Liver (tissue), 10 donors: ENCODE measurements at places on chromosomes 3 and 15. TPM values are rescaled to one million over a fixed set of nuclear protein-coding genes. Genes with fewer than 3 reads are reported as not detected.

The HACL1 gene
- total RNA-seq, result 46.9 TPM

The GABRB3 gene
- 1.2 TPM for total RNA-seq

The ISLR gene
- total RNA-seq, result 3.2 TPM

The TUSC7 gene
- total RNA-seq, result not detected

The TLR9 gene
- total RNA-seq, result not detected

The KBTBD12 gene
- total RNA-seq, result 0.08 TPM

The RBP2 gene
- total RNA-seq, result 0.79 TPM

DNA sequence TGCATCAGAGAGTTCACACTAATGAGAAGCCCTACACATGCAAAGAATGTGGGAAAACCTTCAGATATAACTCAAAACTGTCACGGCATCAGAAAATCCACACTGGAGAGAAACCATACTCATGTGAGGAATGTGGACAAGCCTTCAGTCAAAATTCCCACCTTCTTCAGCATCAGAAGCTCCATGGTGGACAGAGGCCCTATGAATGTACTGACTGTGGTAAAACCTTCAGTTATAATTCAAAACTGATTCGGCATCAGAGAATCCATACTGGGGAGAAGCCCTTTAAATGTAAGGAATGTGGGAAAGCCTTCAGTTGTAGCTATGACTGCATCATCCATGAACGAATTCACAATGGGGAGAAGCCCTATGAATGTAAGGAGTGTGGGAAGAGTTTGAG is 10.2 kb downstream of the ZNF619 start:
- no peak overlapping the region for H3K27ac ChIP-seq
- DNase-seq, result no peak
- no peaks in the 10 kb centered on the region for H3K27me3 ChIP-seq
- peaks cover 34% of the 10 kb centered on the region for H3K36me3 ChIP-seq
- no peak overlapping the region for H3K4me3 ChIP-seq

DNA sequence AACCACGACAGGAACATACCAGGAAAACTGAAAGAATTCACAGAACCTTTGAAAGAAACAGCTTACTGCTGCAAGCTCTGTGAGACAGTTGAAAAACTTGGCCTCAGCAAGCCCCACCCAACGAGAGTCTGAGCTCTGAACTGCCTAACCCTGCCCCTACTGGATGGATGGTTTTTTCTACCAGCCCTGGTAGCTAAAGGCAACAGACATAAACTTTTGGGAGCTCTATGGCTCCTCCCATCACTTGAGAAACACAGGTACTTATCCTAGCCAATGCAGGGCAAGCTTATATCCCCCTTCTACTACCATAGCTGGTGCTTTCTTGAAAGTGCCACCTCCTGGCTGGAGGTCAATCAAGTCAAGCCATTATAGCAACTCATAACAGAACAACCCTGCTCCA is 471.8 kb downstream of the GRM7 start:
- H3K36me3 ChIP-seq, result no peaks in the 10 kb centered on the region
- no peak overlapping the region for H3K27ac ChIP-seq
- H3K4me3 ChIP-seq, result no peak overlapping the region
- H3K27me3 ChIP-seq, result no peaks in the 10 kb centered on the region
- H3K4me1 ChIP-seq, result no peaks in the 10 kb centered on the region

- H3K4me1 ChIP-seq, result no peaks in the 10 kb centered on the region
- H3K27me3 ChIP-seq, result no peaks in the 10 kb centered on the region
- H3K27ac ChIP-seq, result no peak overlapping the region
Measured at GRCh38 chr3:54366007-54366750, 243.8 kb downstream of the CACNA2D3 start.

- no peak overlapping the region for H3K4me3 ChIP-seq
- no peaks in the 10 kb centered on the region for H3K4me1 ChIP-seq
- H3K27ac ChIP-seq, result no peak overlapping the region
- DNase-seq, result no peak
Measured at GRCh38 chr3:31968369-31968926, 12.6 kb downstream of the OSBPL10 start.

GRCh38 chr3:114451051-114451451 is 157.2 kb downstream of the TIGIT start:
- H3K4me1 ChIP-seq, result peaks cover 5% of the 10 kb centered on the region
- no peak for DNase-seq
- no peaks in the 10 kb centered on the region for H3K27me3 ChIP-seq
- H3K27ac ChIP-seq, result peak overlapping the region; percentile 73
- no peak overlapping the region for H3K4me3 ChIP-seq

DNA sequence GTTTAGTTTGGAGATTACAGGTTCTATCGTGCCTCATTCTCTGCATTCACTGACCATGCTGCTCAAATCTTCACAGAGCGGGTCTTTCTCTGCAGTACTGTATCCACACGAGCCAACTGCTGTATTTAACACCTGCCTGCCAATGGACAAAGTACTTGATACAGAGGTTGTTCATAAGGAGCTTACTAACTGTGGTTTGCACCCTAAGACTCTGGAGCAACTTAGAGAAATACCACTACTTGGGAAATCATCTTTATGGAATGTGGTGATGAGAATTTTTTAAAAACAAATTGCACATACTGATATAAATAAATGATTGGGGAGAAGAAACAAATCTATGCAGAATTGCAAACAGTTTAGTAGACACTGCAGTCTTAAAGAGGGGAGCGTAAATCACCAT is 90.0 kb downstream of the PPP2R3A start:
- no peaks in the 10 kb centered on the region for H3K27me3 ChIP-seq
- no peak overlapping the region for H3K27ac ChIP-seq
- H3K36me3 ChIP-seq, result no peaks in the 10 kb centered on the region
- DNase-seq, result no peak
- no peak overlapping the region for H3K4me3 ChIP-seq
- H3K4me1 ChIP-seq, result no peaks in the 10 kb centered on the region

DNA sequence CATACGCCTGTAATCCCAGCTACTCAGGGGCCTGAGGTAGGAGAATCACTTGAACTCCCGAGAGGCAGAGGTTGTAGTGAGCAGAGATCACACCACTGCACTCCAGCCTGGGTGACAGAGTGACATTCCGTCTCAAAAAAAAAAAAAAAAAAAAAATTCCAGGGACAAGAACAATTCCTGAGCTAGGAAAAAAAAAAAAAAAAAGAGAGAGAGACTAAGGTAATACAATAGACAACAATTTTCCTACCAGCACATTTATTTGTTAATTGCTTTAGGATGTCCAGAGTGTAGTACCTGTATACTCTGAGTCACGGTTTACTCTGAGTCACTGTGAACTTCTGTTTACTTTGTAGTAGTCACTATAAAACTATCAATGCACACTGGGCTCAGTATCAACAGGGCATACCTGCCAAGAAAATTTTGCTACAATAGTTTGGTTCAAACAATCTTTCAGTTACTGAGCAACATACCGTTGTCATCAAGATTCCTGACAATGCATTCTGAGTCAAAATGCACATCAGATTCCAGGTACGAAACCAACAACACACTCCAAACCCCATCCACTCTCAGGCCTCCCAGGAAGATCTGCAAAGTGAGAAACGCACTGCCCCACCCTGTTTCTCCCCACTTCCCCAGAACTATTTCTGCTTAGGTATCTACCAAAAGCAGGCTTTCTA is 28.3 kb downstream of the IGF2BP2 start:
- H3K27ac ChIP-seq, result no peak overlapping the region
- H3K36me3 ChIP-seq, result no peaks in the 10 kb centered on the region
- no peaks in the 10 kb centered on the region for H3K4me1 ChIP-seq
- no peak for DNase-seq

- DNase-seq, result no peak
- H3K36me3 ChIP-seq, result no peaks in the 10 kb centered on the region
- H3K27me3 ChIP-seq, result no peaks in the 10 kb centered on the region
Measured at GRCh38 chr3:8848696-8849131, 79.3 kb upstream of the OXTR start.

- no peak overlapping the region for H3K27ac ChIP-seq
- H3K27me3 ChIP-seq, result no peaks in the 10 kb centered on the region
- no peaks in the 10 kb centered on the region for H3K36me3 ChIP-seq
- no peak overlapping the region for H3K4me3 ChIP-seq
- DNase-seq, result no peak
Measured at GRCh38 chr15:34512628-34513027, 70.8 kb downstream of the GOLGA8B start.

DNA sequence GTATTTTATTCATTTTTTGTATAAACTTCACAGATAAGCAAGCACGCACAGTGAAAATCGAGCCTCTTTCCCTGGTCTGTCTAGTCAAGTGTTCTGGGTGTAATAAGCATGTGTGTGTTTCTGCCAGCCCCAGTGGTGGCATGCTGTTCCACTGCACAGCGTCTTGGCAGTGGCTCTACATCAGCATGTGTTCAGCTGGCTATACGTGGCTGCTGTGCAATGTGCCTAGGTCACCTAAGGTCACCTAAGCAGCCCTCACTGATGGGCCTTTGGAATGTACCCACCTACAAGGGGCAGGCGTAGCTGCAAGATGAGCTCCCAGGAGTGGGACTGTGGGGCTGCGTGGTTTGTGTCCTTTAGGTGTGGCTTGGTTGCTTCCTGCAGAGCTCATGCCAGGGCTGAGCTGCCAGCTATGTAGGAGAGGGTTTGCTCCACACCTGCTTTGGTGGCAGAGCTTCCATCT is 4.9 kb downstream of the LIMD1 start:
- peaks cover 22% of the 10 kb centered on the region for H3K4me1 ChIP-seq
- H3K36me3 ChIP-seq, result no peaks in the 10 kb centered on the region
- H3K4me3 ChIP-seq, result no peak overlapping the region
- DNase-seq, result no peak
- H3K27ac ChIP-seq, result peak overlapping the region; percentile 86

DNA sequence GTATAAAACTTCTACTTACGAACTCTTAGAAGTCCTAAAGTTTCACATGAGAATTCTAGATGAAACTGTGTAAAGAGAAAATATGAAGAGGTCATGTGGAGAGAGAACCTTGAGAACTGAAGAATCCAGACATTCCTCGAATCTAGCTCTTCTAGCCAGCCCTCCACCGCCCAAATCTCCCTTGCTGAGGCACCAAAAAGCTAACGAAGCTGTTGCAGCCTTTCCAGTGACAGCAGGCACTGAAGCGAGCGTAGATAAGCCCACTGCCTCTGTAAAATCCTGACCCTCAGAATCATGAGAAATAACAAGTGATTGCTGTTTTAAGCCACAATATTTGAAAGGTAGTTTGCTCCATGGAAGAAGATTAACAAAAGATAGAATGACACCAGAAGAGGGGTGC is 134.0 kb downstream of the GOLGA6L6 start:
- no peak overlapping the region for H3K27ac ChIP-seq
- no peaks in the 10 kb centered on the region for H3K4me1 ChIP-seq
- no peak overlapping the region for H3K4me3 ChIP-seq

DNA sequence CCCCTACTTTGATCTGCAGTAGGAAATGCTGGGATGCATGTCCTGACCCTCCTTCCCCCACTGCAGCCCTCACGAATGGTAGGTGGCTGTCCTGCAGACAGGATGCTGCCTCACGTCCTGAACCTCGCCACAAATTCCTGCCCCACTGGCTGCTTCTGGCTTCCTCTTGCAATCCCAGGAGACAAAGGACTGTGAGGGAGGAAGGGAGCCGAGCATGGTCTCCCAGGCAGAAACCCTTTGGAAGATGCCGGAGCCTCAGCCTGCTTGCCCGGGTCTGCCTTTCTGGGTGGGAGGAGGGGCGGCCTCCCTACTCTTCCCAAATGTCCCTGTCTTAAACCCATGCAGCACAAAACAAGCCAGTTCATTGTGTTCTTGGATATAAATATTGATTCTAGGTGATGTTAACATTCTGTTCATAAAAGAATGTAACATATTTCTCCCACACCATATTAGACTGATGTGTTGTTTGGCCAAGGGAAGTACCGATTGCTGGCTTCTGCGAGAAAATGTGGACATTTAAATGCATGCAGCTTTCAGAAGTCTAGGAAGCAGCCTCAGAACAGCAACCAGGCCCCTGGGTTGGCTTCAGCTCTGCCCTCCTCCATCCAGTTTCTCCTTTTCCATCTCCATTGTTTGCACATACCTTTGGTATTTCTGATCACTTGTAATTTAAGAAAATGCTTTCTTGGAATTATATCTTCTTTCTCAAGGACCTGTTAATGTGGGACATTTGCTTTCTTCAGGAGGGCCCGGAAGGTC is 75.3 kb downstream of the HMG20A start:
- no peak overlapping the region for H3K4me3 ChIP-seq
- peaks cover 3% of the 10 kb centered on the region for H3K4me1 ChIP-seq
- no peak for DNase-seq

GRCh38 chr3:25844891-25845290 is 55.0 kb downstream of the OXSM start:
- no peaks in the 10 kb centered on the region for H3K4me1 ChIP-seq
- H3K4me3 ChIP-seq, result no peak overlapping the region
- no peak for DNase-seq

- H3K27me3 ChIP-seq, result no peaks in the 10 kb centered on the region
- H3K4me3 ChIP-seq, result no peak overlapping the region
- no peaks in the 10 kb centered on the region for H3K36me3 ChIP-seq
- no peaks in the 10 kb centered on the region for H3K4me1 ChIP-seq
- no peak overlapping the region for H3K27ac ChIP-seq
Measured at GRCh38 chr3:38614091-38614490, 35.4 kb downstream of the SCN5A start.

DNA sequence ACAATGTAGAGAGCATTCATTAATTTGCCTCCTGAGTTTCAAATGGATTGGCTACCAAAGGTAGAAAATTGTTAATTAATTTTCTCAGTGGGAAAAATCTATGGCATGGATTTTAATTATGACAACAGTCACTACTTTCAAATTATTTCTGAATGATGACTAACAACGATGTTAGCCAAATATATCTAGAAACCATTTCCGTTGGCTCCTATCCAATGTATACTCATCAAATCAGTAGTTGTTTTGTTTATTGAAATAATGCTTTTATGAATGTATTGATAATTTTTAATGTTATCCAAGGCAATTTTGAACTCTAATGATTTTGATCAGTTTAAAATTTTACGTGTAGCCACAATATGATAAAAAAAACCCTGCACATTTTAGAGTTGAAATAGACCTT is 333.4 kb downstream of the NAALADL2 start:
- no peak overlapping the region for H3K4me3 ChIP-seq
- no peaks in the 10 kb centered on the region for H3K36me3 ChIP-seq
- no peak for DNase-seq
- H3K27ac ChIP-seq, result no peak overlapping the region

DNA sequence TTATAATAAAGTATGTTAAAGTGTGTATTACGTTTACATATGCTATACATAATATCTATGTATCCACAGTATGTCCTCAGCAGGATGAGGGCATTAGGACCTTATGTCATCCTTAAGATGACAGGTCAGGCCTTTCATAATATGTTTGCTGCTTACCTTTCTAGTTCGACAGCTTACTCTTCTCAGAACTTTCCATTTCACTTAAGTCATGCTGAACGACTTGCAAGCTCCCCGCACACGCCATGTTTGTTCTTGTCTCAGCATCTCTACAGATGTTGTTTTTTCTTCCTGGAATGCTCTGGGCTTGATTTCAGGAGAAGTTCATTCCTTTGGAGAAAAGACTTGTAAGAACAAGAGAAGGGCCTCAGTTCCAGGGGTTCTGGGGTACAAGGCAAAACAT is 36.0 kb upstream of the PPARG start:
- no peak overlapping the region for H3K4me3 ChIP-seq
- DNase-seq, result no peak
- no peaks in the 10 kb centered on the region for H3K27me3 ChIP-seq
- no peaks in the 10 kb centered on the region for H3K36me3 ChIP-seq
- H3K4me1 ChIP-seq, result no peaks in the 10 kb centered on the region
- no peak overlapping the region for H3K27ac ChIP-seq

- no peaks in the 10 kb centered on the region for H3K4me1 ChIP-seq
Measured at GRCh38 chr3:164465172-164465571, 613.1 kb downstream of the SI start.
